CD4-positive, alpha-beta T cell (primary cell): ENCODE measurements at places on chromosomes 4 and X.

DNA sequence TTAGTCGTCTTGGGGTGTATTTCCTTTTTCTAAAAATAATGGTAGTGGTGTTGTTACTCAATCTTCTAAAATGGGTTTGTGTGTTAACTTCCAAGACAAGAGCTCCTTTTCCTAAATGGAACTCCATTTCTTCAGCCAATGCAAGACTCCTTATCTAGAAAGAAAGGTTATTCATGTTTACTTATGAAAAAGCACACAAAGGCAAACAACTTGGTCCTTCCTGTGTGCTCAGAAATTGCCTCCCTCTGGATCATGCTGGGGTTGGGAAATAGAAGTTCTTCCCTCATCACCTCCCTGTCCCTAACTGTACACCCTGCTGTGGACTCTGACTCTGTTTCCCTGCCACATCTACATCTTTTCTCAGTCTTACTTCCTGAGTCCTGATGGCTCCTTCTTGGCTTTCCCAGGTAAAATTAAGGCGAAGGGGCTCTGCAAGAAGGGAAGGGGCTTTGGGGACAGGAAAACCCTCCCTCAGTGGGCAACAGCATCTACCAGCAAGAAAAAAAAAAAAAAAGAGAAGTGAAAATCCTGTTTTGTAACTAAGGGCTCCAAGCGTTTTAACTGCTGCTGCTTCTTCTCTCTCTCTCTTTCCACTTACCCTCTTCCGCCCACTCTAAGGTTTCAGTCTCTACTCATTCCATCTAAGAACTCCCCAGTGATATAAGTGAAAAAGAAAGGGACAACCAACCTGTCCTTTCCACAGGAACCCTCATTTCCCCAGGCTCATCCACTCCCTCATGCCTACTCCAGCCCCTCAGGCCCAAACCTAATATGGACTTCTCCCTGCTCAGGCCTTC lies 19.8 kb upstream of the TASL start:
- no peak for DNase-seq

GRCh38 chr4:128871948-128872347 lies 62.4 kb downstream of the JADE1 start:
- no peak for DNase-seq

- DNase-seq: no peak
Observed at GRCh38 chrX:63186137-63186536, 165.0 kb downstream of the SPIN4 start.

GRCh38 chr4:165926307-165926706 lies 53.3 kb downstream of the TLL1 start:
- DNase-seq: no peak

- DNase-seq: peak; percentile 42
Observed at GRCh38 chrX:134172588-134173259, 64.3 kb upstream of the CCDC160 start.

GRCh38 chr4:147639388-147639787 lies 22.2 kb downstream of the TMEM184C start:
- DNase-seq: no peak

GRCh38 chr4:165207016-165207430 lies 338 bp upstream of the KLHL2 start:
- no peak for DNase-seq

DNA sequence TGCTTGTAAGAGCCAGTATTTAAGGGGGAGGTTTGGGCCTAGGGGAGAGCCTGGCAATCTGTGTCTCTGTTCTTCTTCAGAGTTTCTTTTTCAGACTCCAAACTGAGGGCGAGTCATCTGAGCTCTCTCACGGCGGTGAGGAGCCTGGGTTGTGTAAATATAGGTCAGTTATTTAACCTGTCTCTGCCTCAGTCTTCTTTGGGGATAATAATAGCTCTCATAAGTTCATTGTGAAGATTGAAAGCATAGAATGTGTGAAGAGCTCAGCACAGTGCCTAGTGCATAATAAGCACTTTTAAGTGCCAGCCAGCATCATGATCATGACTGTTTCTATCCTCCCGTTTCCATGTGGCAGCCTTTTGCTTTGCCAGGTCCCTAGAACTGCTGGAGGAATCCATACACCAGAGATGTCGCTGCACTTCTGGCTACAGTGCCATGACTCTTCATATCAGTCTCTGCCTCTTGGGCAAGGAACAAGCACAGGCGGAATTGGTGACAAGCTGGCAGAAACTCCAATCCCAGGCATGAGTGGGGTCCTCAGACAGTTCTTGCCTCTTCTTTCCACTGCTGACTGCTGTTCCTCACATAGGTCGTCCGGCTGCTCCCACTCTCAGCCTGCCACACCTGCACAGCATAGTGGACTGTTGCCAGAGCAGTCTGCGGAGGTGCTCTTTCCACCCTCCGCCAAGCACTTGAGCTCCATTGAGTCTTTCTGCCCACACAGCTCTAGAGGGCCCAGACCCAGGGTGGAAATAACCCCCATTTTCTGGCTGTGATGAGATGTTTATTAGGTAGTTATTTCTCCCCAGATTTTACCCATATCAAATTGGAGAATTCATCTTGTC lies 103.7 kb upstream of the MAML3 start:
- no peak for DNase-seq

- no peak for DNase-seq
Observed at GRCh38 chr4:24094726-24095125, 204.9 kb upstream of the PPARGC1A start.

DNA sequence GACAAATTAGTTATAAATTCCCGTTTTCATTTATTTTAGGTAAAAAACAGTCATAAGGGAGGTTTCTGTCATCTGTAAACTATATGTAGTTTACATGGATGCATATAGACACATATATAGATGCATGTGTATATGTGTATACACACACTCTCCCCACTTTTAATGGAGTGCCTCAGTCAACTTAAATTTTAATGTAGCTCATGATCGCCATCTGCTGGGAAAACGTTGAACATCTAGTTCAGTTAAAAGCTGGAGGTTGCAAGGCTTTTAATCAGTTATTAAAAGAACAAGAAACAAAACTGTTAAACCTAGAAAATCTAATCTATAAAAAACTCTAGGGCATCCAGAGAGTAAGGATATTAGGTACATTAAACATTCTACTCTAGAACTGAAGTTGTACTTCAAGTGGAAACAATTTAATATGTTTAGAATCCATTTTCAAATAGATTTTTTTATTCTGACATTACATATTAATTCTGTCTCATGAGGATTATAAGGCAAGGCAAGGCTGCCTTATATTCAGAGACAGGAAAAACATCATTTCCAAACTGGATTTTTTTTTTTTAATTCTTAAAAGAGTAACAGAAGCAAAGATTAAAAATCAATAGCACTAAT lies 122.6 kb downstream of the SHISA3 start:
- DNase-seq: peak; percentile 3

DNA sequence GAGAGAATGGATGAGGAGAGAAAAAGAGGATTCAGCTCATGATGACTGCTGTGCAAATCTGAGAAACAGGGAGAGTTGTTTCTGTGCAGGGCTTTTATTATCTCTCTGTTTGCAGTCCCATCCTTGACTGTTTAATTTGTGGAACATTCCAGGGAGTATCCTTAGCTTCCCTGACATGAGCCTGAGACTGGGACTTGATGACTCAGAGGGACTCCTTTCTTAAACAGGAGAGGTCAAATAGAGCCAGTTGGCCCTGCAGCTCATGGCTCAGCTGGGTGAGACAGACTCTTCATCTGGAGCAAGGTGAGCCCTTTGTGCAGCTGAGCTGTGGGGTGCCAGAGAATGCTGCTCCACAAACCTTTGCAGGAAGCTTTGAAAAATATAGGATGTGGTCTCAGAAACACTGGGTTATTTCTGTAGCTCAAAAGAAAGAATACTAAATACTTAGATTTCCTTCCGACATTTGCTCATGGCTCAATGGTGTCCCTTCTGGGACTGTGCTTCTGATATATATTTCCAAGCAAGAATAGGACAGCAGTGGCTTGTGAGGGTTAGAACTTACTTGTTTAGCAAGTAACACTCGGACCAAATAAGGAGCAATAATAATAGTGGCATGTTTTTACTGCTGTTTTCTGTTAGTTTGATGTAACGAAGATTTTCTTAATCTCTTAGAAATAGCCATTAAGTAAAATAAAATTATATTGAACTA lies 14.5 kb downstream of the ARHGAP24 start:
- DNase-seq: no peak

DNA sequence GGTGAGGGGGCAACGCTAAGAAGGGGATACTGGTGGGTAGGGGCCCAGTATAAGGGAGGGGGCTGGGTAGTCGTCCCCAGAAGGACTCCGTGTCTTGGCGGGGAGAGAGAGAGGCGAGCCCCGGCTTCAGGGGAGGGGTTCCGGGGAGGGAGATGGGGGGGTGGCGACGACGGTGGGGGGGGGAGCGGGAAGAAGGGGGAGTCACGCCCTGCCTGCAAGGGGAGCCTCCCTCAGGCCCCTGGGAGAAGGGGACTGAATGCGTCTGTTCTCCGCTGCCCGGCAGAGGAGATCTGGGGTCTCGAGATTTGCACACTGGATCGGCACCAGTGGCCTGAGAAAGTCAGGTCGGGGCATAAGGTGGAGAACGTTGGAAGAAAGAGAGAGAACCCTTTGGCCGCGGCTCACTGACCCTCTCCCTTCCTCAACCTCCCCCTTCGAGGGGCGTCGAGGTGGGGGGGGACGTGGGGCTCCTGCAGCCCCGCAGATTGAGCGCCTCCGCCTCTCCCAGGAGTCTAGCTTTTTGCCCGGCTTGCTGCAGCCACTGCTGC lies 609 bp upstream of the BCORL1 start:
- DNase-seq: no peak

DNA sequence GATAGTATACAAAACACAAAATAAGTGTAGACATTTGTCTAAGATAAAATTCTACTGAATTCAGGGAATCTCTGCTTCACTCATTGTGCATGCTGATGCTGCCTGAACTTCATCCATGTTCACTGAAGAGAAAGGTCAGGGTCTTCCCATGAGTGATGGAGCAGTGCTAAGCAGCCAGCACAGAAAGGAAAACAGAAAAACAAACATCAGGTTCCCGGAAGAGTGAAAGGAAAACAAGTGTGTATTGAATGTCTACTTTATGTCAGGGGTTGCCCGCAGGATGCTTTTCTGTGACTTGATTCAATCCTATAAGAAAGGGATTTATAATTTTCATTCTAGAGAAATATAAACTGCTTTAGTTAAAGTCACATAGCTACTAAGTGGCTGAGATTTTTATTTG lies 522.4 kb downstream of the RAB28 start:
- DNase-seq: no peak

GRCh38 chr4:46508216-46508615 lies 118.3 kb upstream of the GABRA2 start:
- no peak for DNase-seq

DNA sequence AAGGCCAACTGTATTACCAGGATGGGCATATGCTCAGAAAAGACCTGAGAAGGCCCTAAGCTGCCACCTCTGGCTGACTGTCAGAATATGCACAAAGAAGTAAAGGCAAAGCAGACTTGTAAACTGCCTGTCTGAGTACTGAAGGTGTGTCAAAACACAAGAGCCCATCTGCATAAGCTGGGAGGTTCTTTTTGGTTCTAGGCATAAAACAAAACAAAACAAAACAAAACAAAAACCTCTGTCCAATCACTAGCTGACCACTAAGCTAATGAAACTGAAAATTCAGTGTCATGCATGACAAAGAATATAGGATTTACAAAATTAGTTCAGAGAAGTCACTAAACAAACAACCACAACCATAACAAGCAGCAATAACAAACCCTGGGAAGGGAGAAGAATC lies 20.6 kb downstream of the SH3D19 start:
- DNase-seq: no peak

GRCh38 chrX:129748305-129748704 lies 9.5 kb downstream of the XPNPEP2 start:
- DNase-seq: no peak

- peak; percentile 44 for DNase-seq
Observed at GRCh38 chr4:140252742-140253555, 99.0 kb upstream of the MAML3 start.

GRCh38 chr4:58636381-58636780 lies 1526.2 kb upstream of the IGFBP7 start:
- DNase-seq: no peak

GRCh38 chr4:171857302-171858012 lies 44.3 kb downstream of the GALNTL6 start:
- no peak for DNase-seq

GRCh38 chr4:62366939-62367338 lies 1166.8 kb downstream of the ADGRL3 start:
- no peak for DNase-seq

DNA sequence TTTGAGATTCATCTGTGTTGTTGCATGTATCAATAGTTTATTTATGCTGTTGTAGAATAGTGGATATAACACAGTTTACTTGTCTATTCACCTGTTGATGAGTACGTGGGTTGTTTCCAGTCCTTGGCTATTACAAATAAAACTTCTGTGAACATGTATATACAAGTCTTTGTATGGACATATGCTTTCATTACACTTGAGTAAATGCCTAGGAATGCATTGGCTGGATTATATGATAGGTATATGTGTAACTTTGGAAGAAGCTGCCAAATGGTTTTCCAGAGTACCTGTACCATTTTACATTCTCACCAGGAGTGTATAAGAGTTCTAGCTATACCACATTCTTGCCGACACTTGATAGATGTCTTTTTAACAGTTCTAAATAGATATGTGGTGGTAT lies 16.5 kb downstream of the ART3 start:
- DNase-seq: no peak
